ENCODE measurements at places on chromosomes 3 and 15. TPM values are rescaled to one million over a fixed set of nuclear protein-coding genes. Genes with fewer than 3 reads are reported as not detected.

PDCD10 gene
- total RNA-seq = 70.7 TPM

KLHDC8B gene
- total RNA-seq = 11.0 TPM

CMTM8 gene
- 0.63 TPM for total RNA-seq

ACTR8 gene
- total RNA-seq = 68.2 TPM

TBL1XR1 gene
- 290 TPM for total RNA-seq

CLEC3B gene
- 14.7 TPM for total RNA-seq
